ENCODE measurements at places on chromosomes 1 and 21.

DNA sequence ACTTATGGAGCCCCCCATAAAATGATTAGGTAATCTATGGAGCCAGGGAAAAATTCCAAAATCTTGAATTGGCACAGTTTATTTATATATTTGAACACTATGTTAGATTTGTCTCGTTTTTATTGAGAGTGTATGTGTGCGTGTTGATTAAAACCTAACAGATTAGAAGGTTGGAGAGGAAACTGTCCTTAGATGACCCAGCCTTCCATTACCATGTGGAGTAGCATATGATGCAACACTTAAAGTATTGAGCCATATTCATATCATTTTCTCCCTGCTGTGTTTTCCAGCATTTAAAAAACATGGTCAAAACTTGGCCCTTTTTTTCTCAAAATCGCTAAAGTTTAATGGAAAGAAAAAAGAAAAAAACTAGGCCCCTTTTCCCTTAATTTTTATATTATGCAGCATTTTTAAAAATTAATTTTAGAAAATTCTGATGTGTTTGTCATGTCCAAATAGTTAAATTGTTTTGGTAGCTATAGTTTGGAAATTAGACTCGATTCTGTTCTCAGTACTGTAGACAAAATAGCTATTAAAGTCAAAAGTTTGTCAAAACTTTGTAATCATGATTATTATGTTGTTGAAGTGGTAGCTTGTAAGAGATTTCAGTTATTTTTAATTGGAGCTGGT, 2.3 kb downstream of the LRRC8D start:
- no peak for DNase-seq

- DNase-seq: no peak
These were observed 22.8 kb upstream of the RGS1 start for GRCh38 chr1:192552760-192553191.

- DNase-seq: no peak
These were observed 155.7 kb upstream of the CAMK1G start for GRCh38 chr1:209427811-209428210.

DNA sequence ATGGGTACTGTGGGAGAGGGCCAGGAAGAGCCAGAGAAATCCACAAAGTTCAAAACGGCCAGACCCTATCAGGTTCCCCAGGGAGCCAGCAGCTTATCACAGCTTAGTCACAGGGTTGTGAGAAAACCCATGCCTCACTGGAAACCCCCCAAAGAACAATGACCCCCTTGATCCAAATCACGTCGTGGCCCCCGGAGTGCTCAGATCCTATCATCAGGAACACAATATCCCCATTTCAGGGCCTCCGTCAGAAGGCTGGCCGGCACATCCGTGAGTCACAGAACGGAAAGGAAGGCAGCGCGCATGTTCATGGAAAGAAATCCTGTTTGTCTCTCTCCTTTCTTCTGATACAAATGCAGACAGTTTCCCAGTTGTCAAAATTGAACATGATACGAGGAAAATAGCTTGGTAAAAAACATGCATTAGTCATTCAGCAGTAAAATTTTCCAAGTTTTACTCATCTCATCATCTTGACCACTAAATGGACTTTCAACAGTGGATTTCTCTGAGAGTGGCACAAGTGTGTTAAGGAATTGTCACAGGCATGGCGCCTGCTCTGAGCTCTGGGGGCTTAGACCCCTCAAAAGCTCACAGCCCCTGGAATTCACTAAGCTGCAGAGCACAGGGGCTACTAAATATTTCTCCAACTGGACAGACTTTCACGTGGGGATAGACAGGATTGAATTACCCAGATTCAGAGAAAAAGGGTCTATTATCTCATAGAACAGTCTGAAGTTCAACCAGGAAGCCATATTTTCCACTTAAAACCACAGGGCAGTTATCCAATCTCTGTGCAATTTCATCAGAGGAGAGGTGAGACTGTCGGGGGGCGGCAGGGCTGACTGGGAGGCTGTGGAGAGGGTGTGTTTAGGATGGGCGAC, 124.8 kb downstream of the RIPK4 start:
- peak; percentile 79 for DNase-seq

- no peak for DNase-seq
These were observed 23.0 kb downstream of the RNF2 start for GRCh38 chr1:185068341-185068740.

DNA sequence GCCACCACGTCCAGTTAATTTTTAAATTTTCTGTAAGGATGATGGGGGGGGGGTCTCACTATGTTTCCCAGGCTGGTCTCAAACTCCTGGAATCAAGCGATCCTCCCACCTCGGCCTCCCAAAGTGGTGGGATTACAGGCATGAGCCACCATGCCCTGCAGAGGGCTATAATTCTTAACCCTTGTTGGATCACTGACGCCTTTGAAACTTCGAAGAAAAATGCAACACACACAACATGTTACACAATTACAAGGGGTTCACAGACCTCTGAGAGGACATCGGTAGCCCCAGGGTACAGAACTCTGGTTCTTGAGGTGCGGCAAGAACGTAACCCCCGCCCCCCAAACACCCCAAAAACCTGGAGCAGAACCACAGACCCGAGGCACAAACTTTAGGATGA, 8.4 kb upstream of the LUZP1 start:
- DNase-seq: no peak

DNA sequence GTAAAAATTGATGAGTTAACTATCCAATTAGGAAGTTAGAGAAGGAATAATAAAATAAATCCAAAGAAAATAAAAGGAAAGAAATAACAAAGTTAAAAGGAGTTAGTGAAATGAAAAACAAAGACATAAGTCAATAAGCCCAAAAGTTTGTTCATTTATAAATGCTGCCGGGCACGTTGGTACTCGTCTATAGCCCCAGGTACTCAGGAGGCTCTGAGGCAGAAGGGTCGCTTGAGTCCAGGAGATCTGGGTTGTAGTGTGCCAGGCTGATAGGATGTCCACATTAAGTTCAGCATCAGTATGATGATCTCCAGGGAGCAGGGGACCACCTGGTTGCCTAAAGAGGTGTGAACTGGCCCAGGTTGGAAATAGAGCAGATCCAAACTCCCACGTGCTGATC, 35.5 kb upstream of the VANGL1 start:
- DNase-seq: no peak

DNA sequence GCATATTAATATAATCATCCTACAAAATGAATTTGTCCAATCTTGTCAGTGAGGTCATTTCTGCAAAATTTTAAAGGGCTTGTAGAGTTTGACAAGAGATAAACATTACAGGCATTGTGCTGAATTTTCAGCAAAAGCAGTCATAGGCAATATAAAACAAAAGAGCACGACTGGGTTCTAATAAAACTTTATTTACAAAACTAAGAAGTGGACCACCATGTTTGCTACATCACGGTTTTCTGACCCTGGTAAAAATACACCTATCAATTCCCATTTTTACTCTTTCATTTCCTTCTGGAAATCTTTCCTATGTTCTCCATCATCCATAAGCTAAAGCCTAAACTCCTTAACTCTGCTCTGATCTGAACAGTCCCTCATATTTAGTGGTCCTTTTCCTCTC, 229.8 kb upstream of the SGIP1 start:
- DNase-seq: no peak

DNA sequence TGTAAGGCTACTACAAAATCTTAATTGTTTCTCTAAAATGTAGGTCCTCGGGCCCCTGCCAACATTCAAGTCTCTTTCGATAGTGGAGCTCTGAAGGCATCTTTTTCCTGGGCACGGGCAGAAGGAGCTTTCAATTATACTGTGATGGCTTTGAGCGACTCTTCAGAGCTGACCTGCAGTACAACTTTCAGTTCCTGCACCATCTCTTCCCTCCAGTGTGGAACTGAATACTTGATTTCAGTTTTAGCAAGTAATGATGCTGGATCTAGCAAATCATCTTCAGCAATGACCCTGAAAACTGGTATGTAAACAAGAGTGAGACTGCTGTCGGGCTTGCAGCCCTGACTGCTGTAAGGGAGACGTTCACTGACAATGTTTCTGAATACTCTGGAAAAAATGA, 9.6 kb downstream of the FNDC7 start:
- DNase-seq: no peak

- DNase-seq: no peak
These were observed 69.0 kb downstream of the FAAP20 start for GRCh38 chr1:2125350-2126211.

GRCh38 chr1:40892354-40892753, 30.2 kb upstream of the CITED4 start:
- DNase-seq: no peak

DNA sequence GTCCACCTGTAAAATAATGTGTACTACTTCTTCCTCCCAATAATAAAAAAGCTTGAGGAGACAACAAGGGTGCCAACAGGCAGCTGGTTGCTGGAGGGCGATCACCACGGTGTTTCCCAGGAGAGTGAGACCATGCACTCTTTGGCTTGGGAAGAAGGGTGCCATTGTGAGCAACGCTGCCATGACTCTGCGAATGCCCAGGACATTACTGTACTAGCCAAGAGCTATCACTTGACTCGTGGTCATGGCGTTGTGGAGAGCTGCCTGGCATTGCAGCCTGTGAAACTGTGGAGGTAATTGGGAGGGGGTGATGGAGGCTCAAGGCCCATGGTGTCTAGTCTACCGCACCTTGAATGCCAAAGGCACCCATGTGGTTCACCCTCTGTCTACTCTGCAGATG, 14.6 kb upstream of the PRMT2 start:
- no peak for DNase-seq

- DNase-seq: no peak
These were observed 844 bp downstream of the ZMYM6 start for GRCh38 chr1:35030756-35031446.

DNA sequence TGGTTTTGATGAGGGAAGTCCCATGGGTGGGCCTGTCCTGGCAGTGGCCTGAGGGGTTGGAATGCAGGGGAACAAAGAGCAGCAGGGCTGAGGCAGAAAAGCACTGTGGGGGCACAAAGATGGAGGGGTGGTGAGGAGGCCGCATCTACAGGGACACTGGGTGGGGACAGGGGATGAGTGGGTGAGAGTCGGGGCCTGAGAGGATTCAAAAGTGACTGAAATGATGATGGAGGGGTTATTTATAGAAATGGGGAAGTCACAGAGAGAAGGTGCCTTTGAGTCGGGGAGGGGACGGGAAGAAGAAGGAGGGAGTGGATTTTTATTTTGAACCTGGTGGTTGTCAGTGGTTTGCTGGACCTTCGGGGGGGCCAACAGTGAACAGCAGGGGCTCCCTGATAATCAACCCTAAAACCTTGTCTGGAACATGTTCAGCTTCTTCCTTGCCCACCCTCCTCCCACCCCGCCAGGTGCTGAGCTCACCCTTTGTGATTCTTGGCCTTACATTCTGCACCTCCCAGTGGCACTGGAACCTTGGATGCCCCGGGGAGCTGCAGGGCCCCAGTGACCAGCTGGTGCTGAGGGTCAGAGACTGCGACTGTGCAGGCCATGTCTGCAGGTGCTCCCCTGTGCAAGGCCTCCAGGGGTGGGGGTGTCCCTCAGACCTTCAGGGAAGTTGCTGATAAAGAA, 42.9 kb downstream of the IER5 start:
- DNase-seq: no peak

DNA sequence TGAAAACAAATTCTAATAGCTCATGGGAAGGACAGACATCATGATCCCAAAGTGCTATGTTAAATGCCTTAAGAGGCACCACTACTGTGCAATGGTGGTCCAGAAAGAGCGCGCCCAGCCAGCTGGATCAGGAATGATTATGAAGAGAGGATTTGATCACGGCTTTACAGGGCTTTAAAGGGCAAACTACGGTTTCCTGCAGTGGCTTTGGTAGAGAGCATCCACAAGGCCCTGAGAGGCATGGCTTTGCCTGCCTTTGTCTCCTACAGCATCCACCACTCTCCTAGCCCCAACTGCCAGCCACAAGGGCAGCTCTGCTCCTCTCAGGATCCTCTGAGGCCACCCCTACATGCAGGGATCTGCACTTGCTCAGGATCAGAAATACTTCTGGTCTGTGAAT, 40.7 kb downstream of the ZNF281 start:
- no peak for DNase-seq

DNA sequence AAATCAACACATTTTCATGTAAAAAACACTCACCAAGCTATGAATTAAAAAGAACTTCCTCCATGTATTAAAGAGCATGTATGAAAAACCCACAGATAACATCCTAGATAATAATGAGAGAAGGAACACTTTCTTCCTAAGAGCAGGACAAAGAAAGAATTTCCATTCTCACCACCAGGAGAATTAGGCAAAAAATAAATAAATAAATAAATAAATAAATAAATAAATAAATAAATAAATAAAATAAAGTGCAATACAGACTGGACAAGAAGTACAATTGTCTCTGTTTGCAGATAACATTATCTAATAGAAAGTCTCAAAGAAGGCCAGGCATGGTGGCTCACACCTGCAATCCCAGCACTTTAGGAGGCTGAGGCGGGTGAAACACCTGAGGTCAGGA, 218.2 kb downstream of the BRINP3 start:
- no peak for DNase-seq

DNA sequence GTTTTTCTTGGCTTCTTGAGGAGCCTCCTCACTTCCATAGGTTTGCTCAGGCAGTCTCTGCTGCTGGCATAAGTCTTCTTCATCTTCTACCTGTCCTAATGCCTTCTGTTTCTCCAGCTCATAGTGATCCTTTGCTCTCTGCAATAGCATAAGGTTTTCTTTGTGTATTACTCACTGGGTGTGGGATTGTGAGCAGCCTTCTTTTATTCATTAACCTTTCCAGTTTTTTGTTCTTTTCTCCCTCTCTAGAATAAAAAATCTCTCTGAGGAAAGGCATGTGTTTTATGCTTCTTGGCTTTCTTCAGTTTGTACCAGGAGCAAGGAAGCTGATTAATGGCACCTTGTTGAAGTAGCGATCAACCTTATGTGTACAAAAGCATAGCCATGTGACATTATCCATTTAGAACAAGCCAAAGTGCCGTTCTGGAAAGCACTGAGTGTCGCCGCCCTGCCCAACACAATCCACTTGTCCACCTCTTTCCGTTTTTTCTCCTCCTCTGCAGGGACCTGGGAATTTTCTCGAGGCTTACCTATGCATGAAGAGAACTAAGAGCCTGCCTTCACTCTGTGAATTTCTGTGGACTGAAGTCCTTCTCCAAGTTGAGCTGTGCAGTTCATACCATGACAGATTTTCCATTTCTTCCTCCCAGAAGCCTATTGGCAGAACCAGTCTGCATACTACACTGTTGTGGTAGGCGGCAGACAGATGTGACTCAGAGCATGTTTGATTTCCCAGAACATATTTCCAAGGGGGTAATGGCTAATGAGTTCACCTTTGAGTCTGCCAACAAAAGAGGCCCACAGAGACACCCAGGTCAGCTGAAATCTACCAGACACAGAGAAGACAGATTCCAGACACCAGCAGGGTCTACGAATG, 39.0 kb downstream of the DPT start:
- no peak for DNase-seq

- no peak for DNase-seq
These were observed at the start of gene PAX7 for GRCh38 chr1:18630511-18631495. PAX7 (plus strand) TSS chr1:18630846; CDS start chr1:18631604, 758 bp downstream.

- DNase-seq: no peak
These were observed 7.9 kb downstream of the MYOG start for GRCh38 chr1:203077956-203078355.
